Ovary (tissue), 10 donors: ENCODE measurements at places on chromosomes 7 and 10. TPM values are rescaled to one million over a fixed set of nuclear protein-coding genes. Genes with fewer than 3 reads are reported as not detected.

SLC13A4 gene
- not detected for total RNA-seq

KIF11 gene
- total RNA-seq: 0.23 TPM

CFAP58 gene
- total RNA-seq: 0.56 TPM

CDNF gene
- total RNA-seq: 3.5 TPM

TMEM229A gene
- total RNA-seq: not detected

MYH16 gene
- total RNA-seq: not detected

WNT2 gene
- total RNA-seq: 0.17 TPM

TMEM270 gene
- total RNA-seq: not detected

SEMA3E gene
- total RNA-seq: 0.47 TPM

C7orf33 gene
- not detected for total RNA-seq

TUBB8 gene
- total RNA-seq: not detected

IL2RA gene
- 0.13 TPM for total RNA-seq

IFIT1B gene
- not detected for total RNA-seq

OPN4 gene
- total RNA-seq: not detected

ELOVL3 gene
- not detected for total RNA-seq

PTPN12 gene
- total RNA-seq: 90.0 TPM

HIBADH gene
- 38.5 TPM for total RNA-seq

AUTS2 gene
- 42.0 TPM for total RNA-seq

SORCS1 gene
- total RNA-seq: 0.84 TPM

AKR1C8 gene
- total RNA-seq: not detected

ACBD7 gene
- total RNA-seq: not detected

LBX1 gene
- not detected for total RNA-seq

SIRT1 gene
- 31.2 TPM for total RNA-seq

SEMA3C gene
- 82.3 TPM for total RNA-seq

NUTM2B gene
- 2.7 TPM for total RNA-seq

NKX1-2 gene
- not detected for total RNA-seq

RINT1 gene
- total RNA-seq: 9.7 TPM

ELAPOR2 gene
- total RNA-seq: 8.8 TPM

DNAJB12 gene
- 42.9 TPM for total RNA-seq

SLC16A9 gene
- total RNA-seq: 22.4 TPM

ADRB1 gene
- total RNA-seq: not detected

ARHGAP22 gene
- 4.4 TPM for total RNA-seq

DENND2A gene
- 50.9 TPM for total RNA-seq

EVX1 gene
- not detected for total RNA-seq

SPDYE11 gene
- total RNA-seq: not detected

NUTM2A gene
- 0.72 TPM for total RNA-seq

SPDYE1 gene
- total RNA-seq: not detected

ICA1 gene
- 2.8 TPM for total RNA-seq

MALRD1 gene
- total RNA-seq: 3.2 TPM

C7orf57 gene
- not detected for total RNA-seq

ANXA11 gene
- 127 TPM for total RNA-seq

SCART1 gene
- total RNA-seq: 0.72 TPM

JAKMIP3 gene
- 0.57 TPM for total RNA-seq

TMUB1 gene
- total RNA-seq: 33.8 TPM

MICALL2 gene
- 8.6 TPM for total RNA-seq

NIPSNAP2 gene
- 54.4 TPM for total RNA-seq

GRB10 gene
- 31.7 TPM for total RNA-seq

ZNF25 gene
- 22.5 TPM for total RNA-seq
